ENCODE measurements at places on chromosomes 12 and 14. TPM values are rescaled to one million over a fixed set of nuclear protein-coding genes. Genes with fewer than 3 reads are reported as not detected.

Gene TMEM179
- total RNA-seq, result not detected

Gene HNF1A
- total RNA-seq, result not detected

Gene ADGRD1
- total RNA-seq, result not detected

Gene FAM90A1
- total RNA-seq, result not detected

- no peak overlapping the region for H3K4me3 ChIP-seq
- H3K36me3 ChIP-seq, result peaks cover 12% of the 10 kb centered on the region
- peak; percentile 20 for DNase-seq
- H3K27ac ChIP-seq, result no peak overlapping the region
- no peaks in the 10 kb centered on the region for H3K4me1 ChIP-seq
Observed at GRCh38 chr12:45183246-45183645, 32.6 kb upstream of the ANO6 start.

Gene CCDC88C
- total RNA-seq, result not detected

DNA sequence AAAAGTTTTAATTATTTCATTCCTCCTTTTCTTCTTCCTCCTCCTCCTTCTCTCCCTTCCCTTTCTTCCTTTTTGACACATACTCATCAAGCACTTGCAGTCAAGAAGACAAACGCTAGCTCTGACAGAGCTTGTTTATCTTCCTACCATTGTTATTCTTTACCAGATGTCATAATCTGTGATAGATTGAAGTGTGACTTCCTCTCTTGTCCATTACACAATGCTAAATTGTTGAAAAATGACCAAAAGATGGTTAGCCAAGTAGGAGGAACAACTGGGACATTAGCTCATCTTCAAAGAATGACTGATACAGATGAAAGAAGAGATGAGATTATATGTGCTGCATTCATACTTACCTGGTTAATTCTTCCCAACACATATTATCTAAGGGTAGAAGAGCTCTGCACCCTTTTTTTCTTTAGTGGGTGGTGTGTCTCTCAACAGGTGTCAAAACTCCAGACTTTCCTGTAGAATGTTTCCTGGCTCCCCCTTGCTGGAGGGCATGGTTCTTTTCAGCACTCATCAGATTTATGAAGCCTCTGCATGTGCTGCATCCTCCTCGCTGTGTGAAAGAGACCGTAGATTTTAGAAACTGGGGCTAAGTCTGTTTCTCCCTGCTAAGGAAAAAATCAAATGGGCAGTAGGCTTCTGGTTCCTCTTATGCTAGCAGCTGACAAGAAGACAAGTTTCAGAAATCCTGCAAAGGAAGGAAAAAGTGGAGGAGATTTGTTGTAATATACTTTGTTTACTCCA is 147.1 kb downstream of the TMX1 start:
- no peak overlapping the region for H3K27ac ChIP-seq
- no peaks in the 10 kb centered on the region for H3K27me3 ChIP-seq
- H3K4me1 ChIP-seq, result peaks cover 26% of the 10 kb centered on the region

Gene FAR2
- total RNA-seq, result 0.13 TPM

GRCh38 chr14:44316647-44317440 is 190.2 kb downstream of the FSCB start:
- peaks cover 5% of the 10 kb centered on the region for H3K4me1 ChIP-seq
- DNase-seq, result peak; percentile 58
- no peak overlapping the region for H3K27ac ChIP-seq
- H3K27me3 ChIP-seq, result no peaks in the 10 kb centered on the region
- H3K4me3 ChIP-seq, result no peak overlapping the region

Gene AMN
- total RNA-seq, result not detected
